ENCODE measurements at places on chromosomes 6 and 20. TPM values are rescaled to one million over a fixed set of nuclear protein-coding genes. Genes with fewer than 3 reads are reported as not detected.

The ANKRD66 gene
- not detected for total RNA-seq

The FBXO5 gene
- 42.3 TPM for total RNA-seq

The PLCB1 gene
- 17.5 TPM for total RNA-seq

The MLN gene
- total RNA-seq, result not detected

The OLIG3 gene
- 5.4 TPM for total RNA-seq

The IRAK1BP1 gene
- 6.1 TPM for total RNA-seq

The TAF8 gene
- 31.0 TPM for total RNA-seq

The SAMD3 gene
- total RNA-seq, result 1.2 TPM

The PHACTR1 gene
- 15.5 TPM for total RNA-seq

The BTBD9 gene
- total RNA-seq, result 4.5 TPM

The PDE10A gene
- 3.1 TPM for total RNA-seq

The PHACTR3 gene
- 0.30 TPM for total RNA-seq

The ULBP2 gene
- total RNA-seq, result 0.13 TPM

The DYNLT2 gene
- total RNA-seq, result 1.5 TPM

The SMLR1 gene
- not detected for total RNA-seq

The BCAS1 gene
- 0.25 TPM for total RNA-seq

The PRR18 gene
- 0.39 TPM for total RNA-seq

The LY6G6C gene
- total RNA-seq, result 0.21 TPM

The ESF1 gene
- total RNA-seq, result 25.3 TPM

The CDH22 gene
- 0.16 TPM for total RNA-seq

The ASIP gene
- total RNA-seq, result not detected

The GPANK1 gene
- total RNA-seq, result 24.3 TPM

The POLR1C gene
- total RNA-seq, result 32.8 TPM

The TAGAP gene
- 0.27 TPM for total RNA-seq

The CHMP4B gene
- 66.1 TPM for total RNA-seq

The HSP90AB1 gene
- total RNA-seq, result 2,159 TPM

The GSTA3 gene
- total RNA-seq, result not detected

The RNF182 gene
- 4.4 TPM for total RNA-seq

The TLDC2 gene
- 0.17 TPM for total RNA-seq

The PDE7B gene
- total RNA-seq, result not detected

The MCM8 gene
- 29.5 TPM for total RNA-seq

The DEF6 gene
- total RNA-seq, result 12.8 TPM

The ZNF391 gene
- 9.4 TPM for total RNA-seq

The MAS1 gene
- 0.68 TPM for total RNA-seq

The PNLDC1 gene
- 0.39 TPM for total RNA-seq

The RBPJL gene
- 0.85 TPM for total RNA-seq

All from WTC11 (cell line).